Smooth muscle cell of the brain vasculature (primary cell): ENCODE measurements at places on chromosomes 1 and 21.

- no peak for DNase-seq
Observed at GRCh38 chr1:28508435-28508754, 2.6 kb downstream of the RCC1 start.

GRCh38 chr1:21897844-21898243 is 39.3 kb downstream of the HSPG2 start:
- no peak for DNase-seq

- DNase-seq = no peak
Observed at GRCh38 chr1:11845641-11846335, 1.8 kb downstream of the NPPA start.

GRCh38 chr1:185926588-185926987 is 192.4 kb downstream of the HMCN1 start:
- DNase-seq = no peak

DNA sequence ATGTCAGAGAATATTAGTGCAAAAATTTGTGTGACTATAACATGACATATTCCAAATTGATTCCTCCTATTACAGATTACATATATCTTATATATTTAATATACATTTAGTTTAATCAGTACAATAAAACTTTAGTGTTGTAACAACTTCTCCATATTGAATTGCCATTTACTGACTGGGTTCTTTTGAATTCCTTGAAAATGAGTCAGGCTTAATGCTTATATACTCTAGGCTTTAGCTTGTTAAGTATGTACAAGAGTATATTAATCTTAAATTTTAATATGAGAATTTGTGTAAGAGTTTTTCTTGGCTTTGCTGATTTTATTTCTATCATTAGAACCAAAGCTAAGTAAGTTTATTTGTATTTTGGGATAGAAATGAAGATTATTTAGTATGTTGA is 40.3 kb downstream of the XPR1 start:
- no peak for DNase-seq

DNA sequence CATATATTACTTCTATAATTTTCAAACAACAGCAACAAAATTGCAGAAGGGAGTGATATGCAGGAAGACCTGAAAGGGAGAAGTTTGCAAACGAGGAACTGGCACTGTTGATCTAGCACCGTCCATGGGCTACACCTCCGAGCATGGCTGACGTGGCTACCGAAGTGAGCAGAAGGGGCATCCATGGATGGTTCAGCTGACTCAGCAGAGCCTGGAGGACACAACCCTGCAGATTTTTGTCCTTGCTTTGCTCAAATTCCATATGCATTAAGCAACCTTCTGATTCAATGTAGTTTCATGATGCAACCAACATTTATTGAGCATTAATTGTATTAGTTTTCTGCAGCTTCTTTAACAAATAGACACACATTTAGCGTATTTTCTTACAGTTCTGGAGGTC is 191.2 kb downstream of the C1orf94 start:
- no peak for DNase-seq

DNA sequence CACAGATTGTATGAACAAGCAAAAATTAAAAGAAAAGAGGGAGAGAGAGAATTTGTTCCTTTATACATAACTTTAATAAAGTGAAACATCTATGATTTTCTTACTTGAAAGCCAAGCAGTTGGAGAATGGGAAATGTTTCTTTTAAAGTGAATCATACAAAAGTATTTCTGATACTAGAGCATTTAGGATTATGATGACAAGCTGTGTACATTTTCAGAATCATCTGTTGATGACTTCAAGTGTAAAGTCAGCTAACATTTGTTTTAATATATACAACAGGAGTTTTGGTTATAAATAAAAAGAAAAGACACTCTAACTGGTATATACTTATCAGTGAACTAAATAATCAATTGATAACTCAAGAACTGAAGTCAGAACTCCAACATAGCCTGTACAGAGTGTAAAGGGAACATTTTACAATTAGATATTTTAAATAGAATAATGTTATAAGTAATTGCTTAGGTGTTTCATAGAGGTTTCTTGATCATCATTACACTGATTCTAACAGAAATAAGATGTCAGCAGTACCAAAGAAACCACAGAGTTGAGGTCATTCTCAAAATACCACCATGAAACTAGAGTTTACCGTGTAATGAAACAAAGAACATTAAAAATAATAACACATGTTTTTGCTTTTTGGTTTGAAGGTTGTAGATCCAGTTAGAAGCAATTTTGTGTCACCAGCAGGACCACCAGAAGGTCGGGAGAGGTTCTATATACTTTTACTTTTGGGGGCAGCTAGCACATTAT is 103.4 kb downstream of the COL24A1 start:
- DNase-seq = no peak

- no peak for DNase-seq
Observed at GRCh38 chr1:203549309-203549708, 55.4 kb downstream of the OPTC start.

DNA sequence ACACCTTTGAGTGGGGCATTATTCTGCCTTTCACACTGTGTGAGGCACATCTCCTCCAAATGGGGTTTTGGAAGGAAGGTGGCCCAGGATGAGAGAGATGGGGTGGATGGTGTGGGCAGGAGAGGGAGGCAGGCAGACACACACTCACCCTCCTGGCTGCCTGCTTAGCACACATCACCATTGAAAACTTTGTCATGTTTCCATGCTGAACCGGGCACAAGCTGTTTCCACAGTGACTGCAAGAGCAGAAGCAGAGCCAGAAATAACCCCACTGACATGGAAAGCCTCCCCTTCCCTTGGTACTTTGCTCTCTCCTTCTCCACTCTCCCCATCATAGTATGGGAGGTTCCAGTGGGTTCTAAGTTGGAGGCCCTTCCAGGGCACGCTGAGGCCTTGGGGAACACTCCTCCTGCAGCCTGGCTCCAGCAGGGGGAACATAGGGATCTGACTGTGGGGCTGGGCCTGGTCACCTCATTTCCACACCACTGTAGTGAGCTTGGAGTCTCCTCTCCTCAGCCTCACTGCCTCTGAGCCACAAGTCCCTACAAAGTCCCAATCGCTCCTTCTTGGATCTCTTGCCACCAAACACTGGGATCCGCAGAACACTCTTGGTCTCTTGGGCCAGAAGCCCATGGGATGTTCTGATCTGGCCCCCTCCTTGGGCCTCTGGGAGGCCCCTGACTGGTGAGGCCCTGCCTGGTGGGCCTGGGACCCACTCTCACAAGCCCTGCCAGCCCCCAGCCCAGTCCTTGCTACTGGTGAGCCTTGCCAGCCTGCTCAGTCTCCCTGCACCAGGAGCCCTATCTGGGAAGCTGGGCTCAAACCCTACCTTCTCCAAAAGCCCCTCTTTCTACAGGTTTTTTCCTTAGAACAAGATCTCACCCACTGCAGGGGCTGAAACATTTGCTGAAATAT is 163.0 kb upstream of the EDN2 start:
- DNase-seq = no peak

DNA sequence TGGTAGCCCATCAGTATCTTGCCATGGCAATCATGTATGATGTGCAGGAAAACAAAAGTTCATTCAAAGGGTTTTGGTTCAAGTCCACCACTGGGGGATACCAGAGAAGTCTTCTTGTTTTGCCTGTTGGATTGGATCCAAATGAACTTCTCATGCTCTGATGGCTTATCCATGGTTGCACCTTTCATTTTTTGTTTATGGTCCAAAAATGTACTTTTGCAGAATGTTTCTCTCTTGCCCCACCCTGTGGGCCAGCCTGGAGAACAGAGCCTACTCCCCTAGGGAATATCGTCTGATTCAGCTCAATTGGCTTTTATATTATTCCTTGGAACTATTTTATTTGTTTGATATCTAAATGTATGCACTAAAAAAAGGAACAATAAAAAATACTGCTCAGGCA is 20.1 kb upstream of the CLCA1 start:
- no peak for DNase-seq

DNA sequence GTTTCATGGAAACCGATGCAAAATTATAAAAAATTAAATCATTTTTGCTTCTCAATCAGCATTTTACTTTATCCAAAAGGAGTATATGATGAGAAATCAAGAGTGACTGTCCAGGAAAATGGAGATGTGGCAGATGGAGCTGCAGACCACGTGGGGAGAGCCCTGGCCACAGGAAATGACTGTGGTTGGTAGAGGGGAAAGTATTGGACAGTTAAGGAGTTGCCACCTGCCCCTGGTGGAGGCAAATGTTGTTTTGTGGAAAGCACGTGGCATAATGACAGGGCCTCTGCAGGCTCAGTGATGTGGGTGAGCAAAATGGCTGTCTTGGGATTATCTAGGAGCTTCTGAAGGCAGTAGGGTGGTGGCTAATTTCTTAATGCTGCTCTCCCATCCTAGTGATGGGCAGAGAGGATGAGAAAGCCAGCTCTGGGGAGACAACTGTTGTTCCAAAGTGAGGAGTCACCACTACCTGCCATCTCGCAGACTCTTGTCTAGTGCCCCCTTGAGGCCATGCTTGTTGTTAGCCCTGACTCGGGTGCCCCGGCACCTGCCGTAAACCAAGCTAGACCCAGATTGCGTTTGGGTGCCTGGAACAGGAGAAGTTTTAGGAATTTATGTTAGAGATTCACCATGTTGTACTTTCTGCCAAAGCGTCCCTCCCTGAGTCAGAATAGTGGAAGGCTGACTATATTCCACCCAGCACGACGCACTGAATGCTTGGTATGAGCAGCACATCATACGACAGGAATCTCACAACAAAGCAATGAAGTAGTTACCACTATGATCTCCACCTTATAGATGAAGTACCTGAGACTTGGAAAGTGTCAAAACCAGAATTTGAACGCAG is 144.0 kb downstream of the ROR1 start:
- no peak for DNase-seq

- no peak for DNase-seq
Observed at GRCh38 chr1:74534241-74534640, 21.8 kb upstream of the LRRC53 start.

DNA sequence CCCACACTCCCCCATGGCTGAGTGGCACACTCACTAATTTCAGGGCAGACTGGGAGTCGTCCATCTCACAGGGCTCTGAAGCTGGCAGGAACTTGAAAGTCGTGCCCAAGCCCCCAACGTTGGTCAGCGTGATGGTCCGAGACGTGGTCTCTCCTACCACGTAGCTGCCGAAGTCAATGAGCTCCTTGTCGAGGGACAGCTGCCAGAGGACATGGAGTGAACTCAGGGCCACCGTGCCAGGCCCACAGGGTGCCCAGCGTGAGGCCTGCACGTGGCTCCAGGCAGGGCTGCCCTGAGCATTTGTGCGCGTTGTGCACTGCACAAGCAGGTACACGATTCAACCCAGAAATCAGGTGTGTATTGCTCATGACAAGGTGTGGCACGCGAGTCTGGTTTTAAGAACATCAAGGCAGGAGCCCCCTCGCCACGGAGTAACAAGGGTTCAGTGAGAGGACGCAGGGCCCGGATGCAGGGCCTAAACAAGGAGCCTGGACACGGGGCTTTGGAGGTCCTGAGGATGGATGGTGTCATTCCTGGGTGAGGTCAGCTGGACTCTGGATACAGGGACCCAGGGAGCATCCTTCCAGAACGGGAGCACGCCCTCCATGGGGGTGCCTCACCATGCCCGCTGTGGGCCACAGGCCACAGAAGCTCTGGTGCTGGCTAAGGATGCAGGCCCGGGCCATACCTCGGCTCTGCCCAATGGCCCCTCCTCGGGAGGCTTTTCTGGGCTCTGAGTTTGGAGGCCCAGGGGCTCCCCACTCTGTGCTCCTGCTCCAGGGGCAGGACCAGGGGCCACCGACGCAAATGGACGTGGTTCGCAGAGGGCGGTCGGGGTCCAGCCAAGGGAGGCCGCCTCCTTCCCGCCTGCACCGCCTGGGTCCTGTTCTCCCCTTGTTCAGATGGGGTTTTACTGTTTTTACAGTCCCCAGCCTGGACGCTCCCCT is 37.8 kb upstream of the TMEM52 start:
- no peak for DNase-seq
